Activated CD4-positive, alpha-beta T cell treated with anti-CD3 and anti-CD28 coated beads, Interleukin-2, amount 50 U/mL, for 48 hours (primary cell): ENCODE measurements at places on chromosomes 11 and 22.

GRCh38 chr11:117229931-117230285 lies 2.0 kb downstream of the PCSK7 start:
- DNase-seq = no peak

DNA sequence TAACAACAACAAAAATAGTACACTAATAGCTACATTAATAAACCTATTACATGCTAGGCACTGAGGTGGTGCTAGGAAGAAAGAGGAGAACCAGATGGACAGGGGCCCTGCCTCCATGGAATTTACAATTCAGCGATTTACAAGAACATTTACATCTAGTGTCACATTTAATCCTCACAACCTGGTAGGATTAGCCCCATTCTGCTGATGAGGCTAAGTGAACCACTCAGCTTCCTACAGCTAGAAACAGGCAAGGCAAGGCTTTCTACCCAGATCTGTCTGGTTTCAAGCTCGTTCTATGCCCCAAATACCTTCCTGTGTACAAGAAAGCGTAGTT lies 368.4 kb downstream of the BUD13 start:
- DNase-seq = no peak

DNA sequence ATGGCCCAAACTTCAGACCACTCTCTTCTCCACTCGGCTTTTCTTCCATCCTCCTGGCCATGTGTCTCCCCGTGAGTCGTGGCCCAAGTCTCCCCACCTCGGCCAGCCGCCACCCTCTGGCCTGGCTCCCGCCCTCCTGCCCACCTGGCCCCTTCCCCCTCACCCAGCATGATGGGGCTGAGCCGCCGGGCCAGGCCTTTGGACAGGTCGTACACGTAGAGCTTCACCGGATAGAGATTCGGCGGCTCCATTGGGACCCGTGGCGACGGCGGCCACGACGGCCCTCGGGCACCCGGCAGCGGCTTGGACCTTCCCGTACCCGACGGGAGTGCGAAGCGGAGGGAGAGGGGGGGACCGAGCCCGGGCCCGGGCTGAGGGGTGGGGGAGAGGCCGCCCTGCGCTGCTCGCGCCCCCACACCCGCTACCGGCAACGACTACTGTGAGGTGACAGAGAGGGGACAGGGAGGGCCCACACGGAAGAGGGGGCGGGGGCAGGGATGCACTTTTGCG lies at the start of gene DESI1:
TSS of gene DESI1 (minus strand) at position 455 of the 510 bp plus-strand sequence. CDS start at position 251, 204 bp downstream.
- no peak for DNase-seq

DNA sequence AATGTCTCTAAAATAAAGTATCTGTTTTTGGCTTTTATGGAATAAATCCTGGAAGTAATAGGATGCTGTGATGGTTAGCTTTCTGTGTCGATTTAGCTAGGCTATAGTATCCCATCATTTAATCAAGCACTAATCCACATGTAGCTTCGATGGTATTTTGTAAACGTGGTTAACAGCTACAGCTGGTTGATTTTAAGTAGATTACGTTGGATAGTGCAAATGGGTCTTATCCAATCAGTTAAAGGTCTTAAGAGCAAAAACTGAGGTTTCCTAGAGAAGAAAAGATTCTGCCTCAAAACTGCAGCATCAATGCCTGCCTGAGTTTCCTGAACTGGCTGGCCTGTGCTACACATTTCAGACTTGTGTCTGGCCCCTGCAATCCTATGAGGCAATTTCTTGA lies 314.2 kb upstream of the SORL1-AS1 start:
- no peak for DNase-seq

- DNase-seq = no peak
Observed at GRCh38 chr11:737366-737765, 9.9 kb upstream of the TALDO1 start.

DNA sequence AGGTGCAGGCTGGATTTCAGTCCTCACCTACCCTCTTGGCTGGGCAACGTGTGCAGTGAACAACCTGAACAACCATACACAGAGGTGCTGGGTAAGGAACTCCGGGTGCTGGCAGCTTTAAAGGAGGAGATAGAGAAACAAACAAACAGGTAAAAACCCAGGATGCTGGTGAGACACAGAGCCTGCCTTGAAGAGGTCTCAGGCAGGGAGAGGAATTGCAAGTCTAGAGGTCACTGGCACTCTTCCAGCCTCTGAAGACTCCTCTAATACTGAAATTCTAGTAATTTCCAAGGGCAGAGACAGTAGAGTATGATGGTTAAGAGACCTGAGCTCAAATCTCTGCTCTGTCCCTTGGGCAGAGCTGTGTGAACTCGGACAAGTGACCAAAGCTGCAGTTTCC lies 192.5 kb downstream of the CEP164 start:
- DNase-seq = no peak

GRCh38 chr11:3901249-3902025 lies 46.0 kb downstream of the STIM1 start:
- no peak for DNase-seq

DNA sequence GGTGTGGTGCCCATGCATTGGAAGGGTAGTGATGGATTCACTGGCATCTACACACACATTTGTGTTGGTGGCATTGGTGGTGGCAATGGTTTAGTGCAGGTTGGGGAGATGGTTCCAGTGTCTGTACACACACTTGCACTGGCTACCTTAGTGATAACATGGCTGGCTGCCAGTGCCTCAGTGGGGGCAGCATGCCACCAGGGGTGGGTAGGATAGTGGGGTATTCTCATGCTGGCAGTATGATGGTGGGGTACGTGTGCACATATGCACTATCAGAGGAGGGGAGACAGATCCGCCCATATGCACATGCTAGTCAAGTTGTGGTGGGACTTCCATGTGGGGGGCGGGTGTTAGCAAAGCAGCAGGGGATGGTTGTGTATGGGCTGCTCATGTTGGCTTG lies 7.1 kb upstream of the OR8K3 start:
- DNase-seq = no peak

- no peak for DNase-seq
Observed at GRCh38 chr11:57085611-57086010, 96.1 kb upstream of the LRRC55 start.

DNA sequence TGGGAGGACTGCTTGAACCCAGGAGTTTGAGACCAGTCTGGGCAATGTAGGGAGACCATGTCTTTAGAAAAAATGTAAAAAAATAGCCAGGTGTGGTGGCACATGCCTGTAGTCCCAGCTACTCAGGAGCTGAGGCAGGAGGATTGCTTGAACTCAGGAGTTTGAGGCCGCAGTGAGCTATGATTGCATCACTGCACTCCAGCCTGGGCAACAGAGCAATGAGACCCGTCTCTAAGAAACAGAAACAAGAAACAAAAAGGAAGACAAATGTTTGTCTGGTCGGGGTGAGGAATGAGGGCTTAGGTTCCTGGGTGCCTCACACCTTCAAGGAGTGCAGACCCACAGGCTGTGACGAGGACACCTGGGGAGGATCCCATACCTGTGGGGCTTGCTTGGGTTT lies 191.9 kb downstream of the CEP164 start:
- DNase-seq = no peak

- DNase-seq = no peak
Observed at GRCh38 chr11:63507511-63507910, 1.6 kb downstream of the LGALS12 start.

GRCh38 chr11:76685831-76686230 lies 15.3 kb upstream of the LRRC32 start:
- no peak for DNase-seq

GRCh38 chr22:37148742-37149665 lies 712 bp downstream of the IL2RB start:
- no peak for DNase-seq

- peak; percentile 61 for DNase-seq
Observed at GRCh38 chr11:122656073-122656630, 630 bp downstream of the UBASH3B start.

DNA sequence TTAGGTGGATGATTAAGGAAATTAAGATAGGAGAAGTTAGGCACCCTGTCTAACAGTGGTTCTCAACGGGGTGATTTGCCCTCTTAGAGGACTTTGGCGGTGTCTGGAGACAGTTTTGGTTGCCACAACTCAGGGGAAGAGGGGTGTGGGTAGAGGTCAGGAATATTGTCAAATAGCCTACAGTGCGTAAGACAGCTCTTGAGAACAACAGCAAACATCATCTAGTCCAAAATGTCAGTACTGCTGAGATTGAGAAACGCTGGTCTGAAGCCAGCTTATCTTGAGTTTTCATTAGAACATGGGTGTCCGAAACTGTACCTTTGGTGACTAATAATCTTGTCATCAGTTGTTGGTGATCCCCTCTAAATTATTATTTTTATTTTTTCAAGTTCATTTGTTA lies 38.4 kb downstream of the CECR2 start:
- no peak for DNase-seq

DNA sequence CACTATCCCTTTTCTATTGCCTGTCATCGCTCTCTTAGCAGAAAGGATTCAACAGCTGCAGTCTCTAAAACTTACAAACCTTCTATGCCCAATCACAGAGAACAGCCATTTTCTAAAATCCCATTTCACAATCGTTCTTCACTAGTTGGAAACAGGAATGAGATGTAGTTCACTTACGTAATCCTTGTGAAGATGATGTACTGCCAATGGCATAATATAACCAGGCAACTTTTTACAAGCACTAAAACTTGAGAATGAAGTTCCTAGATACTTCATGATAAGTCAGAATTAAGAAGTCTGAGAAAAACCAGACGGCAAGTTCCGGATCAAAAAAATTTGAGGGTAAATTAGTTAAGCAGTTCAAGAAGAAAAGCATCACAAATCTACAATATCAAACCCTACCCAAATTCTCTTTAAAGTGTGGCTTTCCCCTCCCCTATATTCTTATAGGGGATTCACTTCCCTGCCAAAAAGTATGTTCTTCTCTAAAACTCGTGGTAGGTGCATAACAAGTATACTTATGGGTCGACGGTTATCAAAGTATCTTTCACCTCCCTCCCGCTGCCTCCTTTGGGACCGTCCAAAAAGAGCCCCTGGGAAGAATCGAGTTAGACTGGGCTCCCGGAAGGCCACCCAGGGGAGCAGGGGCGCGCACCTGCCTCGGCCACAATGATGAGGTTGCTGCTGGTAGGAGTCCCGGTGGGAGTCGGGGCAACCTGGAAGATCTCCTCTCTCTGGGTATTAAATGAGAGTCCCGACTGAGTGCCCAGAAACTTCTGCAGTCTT lies 666 bp downstream of the MSANTD4 start:
- DNase-seq = no peak

DNA sequence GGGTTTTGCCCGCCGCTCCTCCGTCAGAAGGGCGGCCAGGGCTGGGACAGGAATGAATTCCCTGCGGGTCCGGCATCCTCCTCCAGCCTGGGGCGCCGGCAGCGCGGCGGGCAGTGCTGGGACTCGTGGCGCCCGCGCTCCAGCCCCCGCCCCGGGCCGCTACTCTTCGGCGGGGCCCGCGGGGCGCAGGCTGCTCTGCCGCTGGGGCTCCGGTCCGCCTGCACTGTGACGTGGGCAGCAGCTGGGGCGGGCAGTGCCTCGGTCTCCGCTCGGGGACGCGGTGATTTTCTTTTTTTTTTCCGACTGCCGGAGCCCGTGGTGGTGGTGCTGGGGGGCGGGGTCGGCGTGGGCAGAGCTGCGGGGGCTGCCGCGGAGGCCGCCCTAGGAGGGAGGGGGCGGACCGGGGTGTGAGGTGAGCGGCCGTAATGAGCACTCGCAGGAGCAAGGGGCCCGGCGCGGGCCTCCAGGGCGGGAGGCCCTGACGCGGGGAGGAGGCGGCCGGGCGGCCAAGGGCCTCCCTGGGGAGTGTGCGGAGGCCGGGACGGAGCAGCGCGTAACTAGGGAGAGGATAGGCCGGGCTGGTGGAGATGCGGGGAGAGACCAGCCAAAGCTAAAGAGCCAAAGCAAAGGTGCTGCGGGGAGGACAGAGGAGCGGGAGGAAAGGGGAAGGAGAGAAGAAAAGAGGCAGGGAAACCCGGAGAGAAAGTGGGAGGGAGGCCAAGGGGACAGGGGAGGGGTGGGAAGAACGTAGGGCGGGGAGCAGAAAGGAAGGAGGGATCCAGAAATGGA lies 73.3 kb upstream of the ZBED5 start:
- peak; percentile 32 for DNase-seq

- no peak for DNase-seq
Observed at GRCh38 chr11:126870021-126870420, 130.5 kb downstream of the KIRREL3 start.

- DNase-seq = no peak
Observed at GRCh38 chr11:78886616-78887015, 312.0 kb upstream of the NARS2 start.

- DNase-seq = no peak
Observed at GRCh38 chr11:79276736-79277325, 164.0 kb downstream of the TENM4 start.

DNA sequence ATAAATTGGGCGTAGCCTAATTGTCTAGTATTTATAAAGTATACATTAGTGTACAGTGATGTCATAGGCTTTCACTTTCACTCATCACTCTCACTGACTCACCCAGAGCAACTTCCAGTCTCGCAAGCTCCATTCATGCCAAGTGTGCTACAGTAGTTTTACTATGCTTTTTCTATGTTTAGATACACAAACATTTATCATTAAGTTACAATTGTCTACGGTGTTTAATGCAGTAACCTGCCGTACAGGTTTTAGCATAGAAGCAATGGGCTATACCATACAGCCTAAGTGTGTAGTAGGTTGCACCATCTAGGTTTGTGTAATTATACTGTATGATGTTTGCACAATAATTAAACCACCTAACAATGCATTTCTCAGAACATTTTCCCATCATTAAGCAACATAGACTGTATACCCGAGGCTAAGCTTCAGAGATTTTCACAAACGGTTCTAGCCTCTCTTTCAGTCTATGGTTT lies 17.5 kb downstream of the OR9G1 start:
- DNase-seq = no peak

- DNase-seq = no peak
Observed at GRCh38 chr11:123040111-123040432, 21.9 kb downstream of the HSPA8 start.

GRCh38 chr11:99277281-99277680 lies 256.5 kb downstream of the CNTN5 start:
- no peak for DNase-seq

GRCh38 chr11:94018721-94019120 lies 2.4 kb upstream of the HEPHL1 start:
- DNase-seq = no peak

DNA sequence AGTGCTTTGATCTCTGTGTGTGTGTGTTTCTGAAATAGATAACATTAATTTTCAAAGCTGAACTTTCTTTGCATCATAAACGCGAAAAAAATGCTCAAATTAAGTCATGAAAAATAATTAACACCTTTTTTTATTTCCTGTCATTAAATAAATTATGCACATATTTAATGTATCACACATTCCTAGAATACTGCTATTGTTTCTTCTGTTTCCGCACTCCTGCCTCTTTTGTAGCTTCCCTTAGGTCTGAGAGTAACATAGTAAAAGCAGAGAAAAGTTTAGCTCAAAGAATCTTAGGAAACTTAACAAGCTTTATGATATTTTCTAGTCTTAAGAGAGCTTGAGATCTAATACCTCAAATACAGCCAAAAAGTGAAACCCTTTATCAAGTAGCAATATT lies 504.2 kb downstream of the JRKL start:
- DNase-seq = no peak

- DNase-seq = no peak
Observed at GRCh38 chr11:84884836-84885235, 742.3 kb downstream of the DLG2 start.

DNA sequence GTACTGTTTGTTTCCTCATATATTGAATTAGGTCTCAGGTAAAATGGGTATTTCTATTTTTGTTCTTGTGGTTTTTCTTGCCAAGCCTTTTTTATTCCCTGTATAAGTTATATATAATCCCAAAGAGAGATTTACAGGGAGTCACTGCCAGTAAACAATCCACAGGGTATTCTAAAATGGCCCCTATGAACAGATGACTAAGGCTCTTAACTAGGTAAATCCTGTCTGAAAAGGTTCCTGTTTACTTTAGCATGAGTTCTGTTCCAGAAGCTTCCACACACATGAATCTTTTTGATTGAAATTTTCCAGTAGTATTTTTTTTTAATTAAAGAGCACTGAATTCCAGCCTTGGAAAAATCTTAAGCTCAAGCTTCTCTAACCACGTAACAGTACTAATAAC lies 552.8 kb upstream of the CCDC179 start:
- DNase-seq = no peak
